ENCODE measurements at places on chromosomes 11 and 22.

- H3K4me3 ChIP-seq = no peak overlapping the region
- H3K4me1 ChIP-seq = no peaks in the 10 kb centered on the region
- H3K27me3 ChIP-seq = peaks cover 15% of the 10 kb centered on the region
- no peak overlapping the region for H3K27ac ChIP-seq
- no peaks in the 10 kb centered on the region for H3K36me3 ChIP-seq
Observed at GRCh38 chr22:18996376-18996900, 60.3 kb upstream of the PRODH start.

GRCh38 chr11:111833524-111833923, 37.9 kb downstream of the ALG9 start:
- DNase-seq = no peak
- peaks cover 16% of the 10 kb centered on the region for H3K4me1 ChIP-seq
- peaks cover 60% of the 10 kb centered on the region for H3K36me3 ChIP-seq

- no peaks in the 10 kb centered on the region for H3K27me3 ChIP-seq
- H3K4me1 ChIP-seq = no peaks in the 10 kb centered on the region
- H3K4me3 ChIP-seq = no peak overlapping the region
- no peak overlapping the region for H3K27ac ChIP-seq
- no peak for DNase-seq
- H3K36me3 ChIP-seq = no peaks in the 10 kb centered on the region
Observed at GRCh38 chr11:84524422-84525051, 1102.6 kb downstream of the DLG2 start.

DNA sequence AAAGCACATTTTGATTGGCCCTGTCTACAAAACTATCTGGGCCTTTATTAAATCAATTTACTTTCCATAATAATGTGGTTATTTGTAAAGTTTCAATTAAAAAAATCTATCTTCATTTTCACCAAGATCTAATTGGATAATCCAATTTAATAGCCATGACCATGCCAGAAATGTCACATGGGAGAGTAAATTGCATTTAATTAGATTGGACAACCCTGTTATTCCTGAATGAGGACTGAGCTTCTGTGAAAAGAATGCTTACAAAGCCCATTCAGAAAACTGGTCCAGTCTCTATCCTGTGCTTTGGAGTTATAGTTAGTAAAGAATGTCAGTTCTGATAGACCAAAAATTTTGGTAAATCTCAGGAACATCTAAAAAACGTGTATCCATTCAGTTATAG, 541.9 kb upstream of the ANO5 start:
- no peak for DNase-seq
- H3K4me3 ChIP-seq = no peak overlapping the region

DNA sequence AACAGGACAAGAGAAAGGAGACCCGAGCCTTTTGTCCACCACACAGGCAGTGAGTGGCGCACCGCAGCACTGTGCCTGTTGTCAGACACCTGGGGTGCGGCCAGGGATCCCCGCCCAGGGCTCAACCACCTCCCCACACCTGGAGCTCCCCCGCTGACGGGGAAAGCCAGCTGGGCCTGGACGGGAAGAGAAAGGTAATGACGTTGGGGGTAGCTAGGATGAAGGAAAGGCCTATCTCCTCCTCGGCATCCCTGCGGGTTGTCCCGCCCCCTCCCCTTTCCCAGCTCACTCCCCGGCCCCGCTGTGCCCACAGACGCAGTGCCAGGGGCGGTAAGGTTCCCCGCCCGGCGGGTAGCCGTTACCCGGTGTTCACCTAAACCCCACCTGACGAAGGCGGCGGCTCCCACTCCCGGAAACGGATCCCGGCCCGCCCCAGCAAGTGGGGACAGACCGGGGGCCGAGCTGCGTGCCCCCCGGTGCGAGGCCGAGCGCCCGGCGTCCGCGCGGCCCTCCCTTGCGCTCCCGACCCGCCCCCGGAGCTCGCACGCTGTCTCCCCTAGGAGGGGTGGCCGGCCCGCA, 495 bp downstream of the HYOU1 start:
- peaks cover 29% of the 10 kb centered on the region for H3K4me1 ChIP-seq
- peak; percentile 33 for DNase-seq
- peak overlapping the region; percentile 98 for H3K4me3 ChIP-seq
- peak overlapping the region; percentile 99 for H3K27ac ChIP-seq
- peaks cover 52% of the 10 kb centered on the region for H3K36me3 ChIP-seq

DNA sequence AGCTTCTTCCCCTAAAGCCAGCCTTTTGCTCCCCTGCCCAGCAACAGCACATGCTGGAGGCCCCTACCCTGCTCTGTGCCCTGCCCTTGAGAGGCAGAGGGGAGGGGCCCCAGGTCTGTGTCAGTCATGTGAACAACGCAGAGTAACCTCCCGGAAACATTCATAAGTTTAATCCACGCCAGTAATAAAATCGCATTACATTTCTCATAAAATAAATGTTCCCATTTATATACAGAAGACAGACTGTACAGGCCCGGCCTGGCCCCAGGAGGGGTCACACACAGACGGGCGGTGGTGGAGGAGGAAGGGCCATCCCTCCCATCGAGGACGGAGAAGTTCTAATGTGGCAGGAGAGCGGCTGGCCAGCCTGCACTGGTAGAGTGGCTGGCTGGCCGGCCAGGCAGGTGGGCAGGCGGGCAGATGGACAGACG, 39.5 kb downstream of the LMO1 start:
- H3K4me1 ChIP-seq = peaks cover 3% of the 10 kb centered on the region
- no peaks in the 10 kb centered on the region for H3K27me3 ChIP-seq
- no peak overlapping the region for H3K4me3 ChIP-seq
- no peak overlapping the region for H3K27ac ChIP-seq

DNA sequence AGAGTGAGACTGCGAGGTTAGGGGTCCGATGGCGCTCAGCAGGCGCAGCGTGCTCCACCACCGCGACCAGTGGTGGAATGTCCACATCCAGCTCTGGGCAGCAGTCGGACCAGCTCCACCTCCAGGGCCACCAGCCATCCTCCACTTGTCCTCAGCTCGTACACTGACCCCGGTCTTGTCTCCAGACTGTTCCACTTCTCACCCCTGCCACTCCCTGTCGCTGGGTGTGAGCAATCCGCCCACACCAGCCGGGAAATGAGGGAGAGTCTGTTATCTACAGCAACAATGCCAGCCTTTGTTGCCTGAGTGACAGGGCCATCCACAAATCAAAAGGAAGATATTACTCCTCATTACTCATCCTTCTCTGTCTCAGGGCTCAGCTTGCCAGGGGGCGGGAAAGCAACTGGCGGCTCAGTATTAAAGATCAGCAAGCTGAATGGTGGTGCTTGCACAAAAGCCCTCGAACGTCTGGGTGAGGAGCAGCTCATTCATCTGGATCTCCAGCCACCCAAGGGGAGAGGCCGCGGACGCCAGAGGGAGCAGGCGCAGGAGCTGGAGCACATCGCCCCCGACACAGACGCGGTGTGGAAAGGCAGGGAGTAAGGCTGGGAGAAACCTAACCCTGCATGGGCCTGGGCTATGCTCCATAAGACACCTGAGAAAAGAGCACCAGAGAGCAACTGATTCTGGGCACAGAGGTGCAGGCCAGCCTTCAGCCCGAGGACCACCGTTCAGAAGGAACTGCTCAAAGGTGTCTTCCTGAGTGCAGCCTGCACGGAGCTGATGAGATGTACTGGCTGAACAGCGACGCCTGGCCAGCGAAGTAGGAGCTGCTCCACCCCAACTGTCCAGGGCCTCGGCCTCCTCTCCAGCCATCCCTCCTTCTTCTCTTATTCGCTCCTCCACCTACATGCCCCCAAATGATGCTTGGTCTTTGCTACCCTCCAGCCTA, 21.9 kb downstream of the IGSF9B start:
- H3K36me3 ChIP-seq = peaks cover 81% of the 10 kb centered on the region
- H3K4me3 ChIP-seq = no peak overlapping the region
- H3K4me1 ChIP-seq = peaks cover 21% of the 10 kb centered on the region
- H3K27ac ChIP-seq = peak overlapping the region; percentile 76
- DNase-seq = no peak

- no peaks in the 10 kb centered on the region for H3K36me3 ChIP-seq
- no peak overlapping the region for H3K4me3 ChIP-seq
- DNase-seq = no peak
- H3K4me1 ChIP-seq = no peaks in the 10 kb centered on the region
Observed at GRCh38 chr11:15918212-15918611, 438.1 kb downstream of the SOX6 start.

DNA sequence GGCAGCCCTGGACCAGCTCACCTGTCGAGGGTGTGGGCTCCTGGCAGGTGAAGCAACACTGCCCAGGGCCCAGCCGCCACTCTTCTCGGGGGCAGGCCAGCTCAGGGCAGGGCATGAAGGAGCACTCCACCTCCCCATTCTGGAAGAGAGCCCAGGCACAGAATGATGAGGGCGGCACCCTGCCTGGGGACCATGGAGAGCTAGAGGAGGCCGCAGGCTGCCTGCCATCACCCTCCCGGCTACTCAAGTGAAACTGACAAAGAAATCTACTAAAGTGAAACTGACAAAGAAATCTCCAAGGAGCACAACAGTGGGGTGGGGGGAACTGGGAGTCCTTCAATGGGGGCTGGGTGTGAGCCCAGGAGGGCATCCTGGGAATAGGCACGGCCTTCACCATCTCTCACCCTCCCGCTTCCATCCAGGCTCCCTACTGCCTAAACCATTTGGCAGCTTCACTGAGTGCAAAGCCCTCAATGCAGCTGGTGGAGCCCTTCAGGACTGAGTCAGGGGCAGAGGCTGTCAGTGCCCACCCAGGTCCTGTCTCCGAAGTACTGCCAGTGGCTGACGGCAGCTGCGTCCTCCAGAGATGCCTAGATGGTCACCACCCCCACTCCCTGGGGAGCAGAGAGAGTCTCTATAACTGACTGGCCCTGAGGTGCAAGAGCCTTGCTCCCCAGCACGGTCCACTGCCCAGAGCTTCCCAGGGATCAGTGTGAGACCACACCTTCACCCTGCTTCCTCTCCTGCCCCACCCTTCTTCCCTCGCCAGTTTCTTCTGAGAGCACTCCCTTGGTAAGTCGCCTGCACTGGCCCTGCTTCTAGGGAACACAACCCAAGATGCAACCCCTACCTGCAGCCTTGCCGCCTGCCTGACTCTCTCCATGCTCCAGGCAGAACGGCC, 21.7 kb downstream of the VWCE start:
- no peaks in the 10 kb centered on the region for H3K4me1 ChIP-seq
- no peak overlapping the region for H3K4me3 ChIP-seq
- H3K27me3 ChIP-seq = no peaks in the 10 kb centered on the region
- no peak overlapping the region for H3K27ac ChIP-seq

GRCh38 chr22:31106731-31107177, 614 bp downstream of the SELENOM start:
- H3K27me3 ChIP-seq = peaks cover 3% of the 10 kb centered on the region
- no peak for DNase-seq
- peak overlapping the region; percentile 19 for H3K27ac ChIP-seq
- H3K36me3 ChIP-seq = no peaks in the 10 kb centered on the region

DNA sequence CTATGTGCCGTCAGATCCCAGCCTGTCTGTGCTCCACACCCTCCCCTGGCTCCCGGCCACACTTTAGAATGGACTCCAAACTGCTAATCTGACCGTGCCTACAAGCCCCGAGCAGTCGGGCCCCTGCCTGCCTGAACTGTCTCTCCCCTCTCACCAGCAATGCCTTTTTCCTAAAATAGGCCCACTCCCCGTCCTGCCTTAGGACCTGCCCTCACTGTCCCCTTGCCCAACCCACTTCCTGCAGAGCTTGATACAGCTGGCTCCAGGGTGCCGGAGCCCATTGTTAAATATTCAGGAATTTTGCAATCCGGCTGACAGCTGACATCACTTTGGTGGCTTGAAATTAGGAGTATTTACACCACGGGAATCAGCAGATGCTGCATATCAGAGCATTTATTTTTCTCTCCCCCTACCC, 21.4 kb downstream of the MN1 start:
- H3K27ac ChIP-seq = no peak overlapping the region
- DNase-seq = no peak
- no peaks in the 10 kb centered on the region for H3K36me3 ChIP-seq
- no peaks in the 10 kb centered on the region for H3K4me1 ChIP-seq
- peaks cover 3% of the 10 kb centered on the region for H3K27me3 ChIP-seq

GRCh38 chr11:125372911-125373310, 123.2 kb downstream of the FEZ1 start:
- H3K4me3 ChIP-seq = no peak overlapping the region
- H3K27ac ChIP-seq = no peak overlapping the region
- H3K36me3 ChIP-seq = no peaks in the 10 kb centered on the region
- H3K4me1 ChIP-seq = no peaks in the 10 kb centered on the region
- DNase-seq = no peak

GRCh38 chr22:30221121-30221992, 25.2 kb downstream of the LIF start:
- peak overlapping the region; percentile 18 for H3K4me3 ChIP-seq
- peak overlapping the region; percentile 80 for H3K27ac ChIP-seq
- DNase-seq = peak; percentile 56
- H3K27me3 ChIP-seq = no peaks in the 10 kb centered on the region
- H3K4me1 ChIP-seq = peaks cover 60% of the 10 kb centered on the region
- H3K36me3 ChIP-seq = no peaks in the 10 kb centered on the region

- no peak overlapping the region for H3K4me3 ChIP-seq
- H3K4me1 ChIP-seq = no peaks in the 10 kb centered on the region
- H3K36me3 ChIP-seq = no peaks in the 10 kb centered on the region
- DNase-seq = no peak
Observed at GRCh38 chr11:81515566-81515965, 1218.1 kb downstream of the FAM181B start.
